ENCODE measurements at places on chromosomes 4 and X.

GRCh38 chr4:8585186-8585585 lies 5.0 kb downstream of the GPR78 start:
- DNase-seq = no peak

DNA sequence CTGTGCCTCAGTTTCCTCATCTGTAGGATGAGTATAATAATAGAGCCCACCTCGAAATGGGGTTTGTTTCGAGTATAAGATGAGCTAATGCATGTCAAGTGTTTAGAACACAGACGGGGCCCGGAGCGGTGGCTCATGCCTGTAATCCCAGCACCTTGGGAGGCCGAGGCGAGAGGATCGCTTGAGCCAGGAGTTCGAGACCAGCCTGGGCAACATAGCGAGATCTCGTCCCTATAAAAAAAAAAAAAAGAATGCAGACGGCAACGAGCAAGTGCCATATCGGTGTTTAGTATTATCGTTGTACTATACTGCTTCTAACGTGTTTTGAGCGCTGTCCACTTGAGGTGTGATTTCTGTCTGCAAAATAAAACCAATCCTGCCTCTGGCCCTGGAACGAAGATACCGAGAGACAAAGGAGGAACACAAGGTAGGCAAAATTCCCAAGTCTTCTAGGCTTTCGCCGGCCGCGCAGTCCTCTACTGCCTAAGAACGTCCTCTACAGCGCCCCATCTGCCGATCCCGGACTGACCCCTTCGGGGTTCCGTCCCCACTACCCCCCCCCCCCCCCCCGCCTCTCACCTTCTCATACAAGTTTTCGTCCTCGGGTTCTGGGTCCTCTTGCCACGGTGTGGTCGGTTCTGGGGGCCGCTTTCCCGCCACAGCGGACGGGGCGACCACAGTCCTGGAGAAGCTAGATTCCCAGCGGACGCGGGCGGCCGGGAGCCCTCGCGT lies 442 bp downstream of the NDUFB11 start:
- DNase-seq = no peak

DNA sequence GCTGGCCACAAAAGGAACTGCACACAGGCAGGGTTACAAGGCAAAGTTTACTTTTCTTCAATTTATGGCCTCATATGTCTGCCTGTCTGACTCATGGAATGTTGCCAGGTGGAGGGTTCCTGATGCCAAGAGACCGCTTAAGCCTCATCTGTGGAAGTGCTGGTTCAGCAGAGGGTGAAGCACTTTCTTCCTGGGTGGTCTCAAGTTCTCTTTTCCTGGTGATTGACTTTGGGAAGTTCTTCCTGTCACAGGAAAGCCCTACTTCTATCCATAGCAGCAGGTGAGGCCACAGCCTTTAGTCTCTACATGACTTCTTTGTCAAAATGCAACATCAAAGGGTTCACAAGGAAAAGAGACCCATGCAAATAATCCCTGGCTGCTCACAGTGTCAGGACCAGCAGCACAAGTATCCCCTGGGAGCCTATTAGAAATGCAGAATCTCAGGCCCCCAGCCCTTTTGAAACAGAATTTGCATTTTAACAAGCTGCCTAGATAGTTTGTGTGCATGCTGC lies 81.4 kb upstream of the IGFBP7 start:
- no peak for DNase-seq

DNA sequence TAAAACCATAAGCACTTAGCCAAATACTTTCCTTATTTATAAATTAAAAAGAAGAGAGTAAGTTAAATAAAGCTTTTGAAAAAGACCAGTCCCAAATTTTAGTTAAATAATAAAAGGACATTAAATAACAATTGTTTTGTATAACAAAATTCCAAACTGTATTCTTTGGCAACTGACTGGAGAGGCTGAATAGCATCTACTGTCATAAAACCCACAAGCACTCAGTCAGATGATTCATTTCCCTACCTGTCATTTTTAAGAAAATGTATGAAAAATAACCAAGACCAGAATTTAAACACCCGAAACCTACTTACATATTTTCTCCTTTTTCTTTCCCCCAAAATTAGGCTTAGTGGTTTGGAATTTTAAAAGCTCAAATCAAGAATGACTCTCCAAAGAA lies 32.5 kb upstream of the SMIM10L2A start:
- DNase-seq = no peak

- DNase-seq = no peak
Measured at GRCh38 chrX:45479196-45479834, 278.6 kb upstream of the DIPK2B start.

DNA sequence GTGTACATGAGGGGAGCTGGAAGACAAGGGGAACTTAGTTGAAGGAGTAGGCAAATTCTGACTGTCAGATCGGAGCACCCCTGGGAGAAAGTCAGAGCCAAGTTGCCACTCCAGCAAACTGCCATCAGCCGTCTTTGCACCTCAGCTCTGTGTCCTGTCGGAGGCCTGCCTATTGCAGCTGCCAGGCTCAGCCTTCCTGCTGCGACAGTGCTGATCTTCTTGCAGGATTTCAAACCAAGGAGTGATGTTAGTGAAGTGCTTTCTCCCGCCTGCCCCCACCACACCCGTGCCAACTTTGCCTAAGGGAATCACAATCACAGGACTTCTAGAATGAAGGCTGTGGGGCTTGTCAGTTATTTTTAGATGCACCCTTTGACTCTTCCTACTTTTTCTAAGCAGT lies 185.3 kb downstream of the KIT start:
- DNase-seq = no peak

GRCh38 chr4:139682741-139683151 lies 17.1 kb downstream of the MGST2 start:
- no peak for DNase-seq

GRCh38 chr4:139455126-139455538 lies 1.2 kb downstream of the RAB33B start:
- DNase-seq = no peak

DNA sequence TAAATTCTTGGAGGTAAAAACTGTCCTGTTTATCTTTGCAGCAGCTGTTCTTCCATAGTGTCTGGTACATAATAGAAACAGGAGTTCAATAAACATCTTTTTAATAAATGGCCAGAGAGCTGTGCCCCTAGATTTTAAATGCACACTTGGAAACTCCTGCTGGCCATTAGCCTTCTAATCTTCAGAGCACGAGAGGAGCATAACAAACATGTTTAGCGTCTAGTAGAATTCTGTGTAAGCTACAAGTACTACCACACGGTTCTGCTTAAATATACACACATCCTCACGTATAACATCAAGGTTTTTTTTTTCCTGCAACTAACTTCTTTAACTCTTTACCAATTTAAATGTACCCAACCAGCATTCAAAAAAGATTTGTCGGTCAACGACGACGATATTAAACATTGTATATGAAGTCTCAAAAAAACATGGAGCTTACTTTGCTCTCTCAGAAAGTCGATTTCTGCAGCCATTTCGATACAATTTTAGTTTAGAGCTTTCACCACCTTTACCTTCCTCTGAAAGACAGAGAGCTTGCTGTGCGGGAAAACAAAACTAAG lies 628 bp downstream of the SCLT1 start:
- DNase-seq = no peak

DNA sequence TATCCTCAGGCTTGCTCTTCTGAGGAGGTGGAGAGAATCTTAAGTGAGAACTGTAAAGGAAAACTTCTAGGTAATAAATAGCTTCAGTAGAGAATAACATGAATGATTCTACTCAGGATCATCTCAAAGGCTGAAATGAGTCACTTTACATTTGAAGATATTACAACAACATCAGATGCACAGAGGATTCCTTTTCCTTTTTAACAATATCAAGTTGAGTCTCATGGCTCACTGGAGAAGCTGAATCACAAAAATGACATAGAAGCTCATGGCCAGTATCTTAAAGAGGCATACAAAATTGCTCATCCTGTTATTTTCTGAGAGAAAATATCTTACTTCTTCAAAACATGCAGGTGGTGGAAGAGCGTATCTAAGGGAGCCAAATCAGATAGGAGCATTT lies 72.5 kb upstream of the EMCN start:
- DNase-seq = no peak

- no peak for DNase-seq
Measured at GRCh38 chrX:53357799-53358530, 64.5 kb downstream of the SMC1A start.

GRCh38 chr4:99029018-99029735 lies 33.7 kb downstream of the METAP1 start:
- no peak for DNase-seq

GRCh38 chr4:186852073-186852420 lies 128.4 kb upstream of the FAT1 start:
- DNase-seq = no peak

- DNase-seq = no peak
Measured at GRCh38 chr4:41129128-41129754, 85.1 kb downstream of the APBB2 start.

DNA sequence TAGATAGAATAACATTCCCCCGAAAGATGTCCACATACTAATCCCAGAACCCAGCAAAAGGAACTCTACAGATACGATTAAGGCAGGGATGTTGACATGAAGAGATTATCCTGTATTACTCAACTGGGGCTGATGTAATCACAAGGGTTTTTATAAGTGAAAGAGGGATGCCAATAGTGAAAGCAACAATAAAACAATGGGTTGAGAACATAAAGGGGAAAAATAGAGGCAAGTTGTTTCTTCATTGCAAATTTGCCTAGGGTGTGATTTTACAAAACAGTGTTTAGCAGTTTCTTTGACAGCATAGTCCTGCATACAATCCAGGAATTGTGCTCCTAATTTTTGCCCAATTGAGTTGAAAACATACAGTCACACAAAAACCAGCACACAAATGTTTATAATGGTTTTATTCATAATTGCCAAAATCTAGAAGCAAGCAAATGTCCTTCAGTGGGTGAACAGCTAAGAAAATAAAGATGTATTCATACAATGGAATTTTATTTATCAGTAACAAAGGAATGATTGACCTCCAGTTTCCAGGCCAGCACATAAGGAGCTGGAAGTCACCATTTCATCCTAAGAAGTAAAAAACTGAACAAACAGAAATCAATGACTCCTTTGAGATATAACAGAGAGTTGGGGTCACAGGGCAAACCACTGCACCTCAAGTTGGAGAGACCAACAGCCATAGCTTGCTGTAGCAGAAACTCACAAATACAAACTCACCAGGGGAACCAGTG lies 107.2 kb downstream of the CENPC start:
- DNase-seq = no peak

DNA sequence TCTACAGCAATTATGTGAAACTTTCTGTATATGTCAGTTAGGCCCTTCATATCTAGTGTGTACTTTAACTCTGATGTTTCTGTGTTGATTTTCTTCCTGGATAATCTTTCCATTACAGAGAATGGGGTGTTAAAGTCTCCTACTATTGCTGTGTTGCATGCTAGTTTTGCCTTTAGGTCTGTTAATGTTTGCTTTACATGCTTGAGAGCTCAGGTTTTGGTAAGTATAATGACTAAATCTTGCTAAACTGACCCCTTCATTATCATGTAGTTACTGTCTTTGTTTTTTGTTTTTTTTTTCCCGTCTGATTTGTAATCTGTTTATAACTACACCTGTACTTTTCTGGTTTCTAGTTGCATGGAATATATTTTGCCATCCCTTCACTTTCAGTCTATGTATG lies 63.6 kb upstream of the UGT2B15 start:
- DNase-seq = no peak

GRCh38 chrX:11304829-11305228 lies 11.6 kb downstream of the AMELX start:
- no peak for DNase-seq
